ENCODE measurements at places on chromosomes 1 and 21.

- DNase-seq = no peak
Measured at GRCh38 chr1:983798-984475, 2.0 kb upstream of the PERM1 start.

- DNase-seq = no peak
Measured at GRCh38 chr1:66445492-66446181, 88.3 kb upstream of the SGIP1 start.

DNA sequence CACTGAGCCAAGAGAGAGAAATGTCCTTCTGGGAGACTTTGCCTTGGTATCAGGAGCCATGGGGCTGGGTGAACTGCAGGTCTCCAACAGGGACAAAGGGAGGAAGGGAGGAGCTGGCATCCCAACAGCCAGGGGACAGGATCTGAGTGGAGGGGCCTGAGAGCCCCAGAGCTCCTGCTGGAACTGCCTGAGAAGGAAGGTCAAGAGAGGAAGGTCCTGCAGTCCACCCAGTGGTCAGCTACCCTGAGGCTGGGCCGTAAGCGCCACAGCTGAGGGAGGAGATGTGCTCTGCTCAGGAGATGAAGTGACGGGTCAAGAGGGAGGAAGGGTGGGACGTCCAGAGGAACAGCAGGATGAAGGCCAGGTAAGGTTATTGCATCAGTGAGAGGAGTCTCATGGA lies 7.5 kb upstream of the CLEC20A start:
- no peak for DNase-seq

DNA sequence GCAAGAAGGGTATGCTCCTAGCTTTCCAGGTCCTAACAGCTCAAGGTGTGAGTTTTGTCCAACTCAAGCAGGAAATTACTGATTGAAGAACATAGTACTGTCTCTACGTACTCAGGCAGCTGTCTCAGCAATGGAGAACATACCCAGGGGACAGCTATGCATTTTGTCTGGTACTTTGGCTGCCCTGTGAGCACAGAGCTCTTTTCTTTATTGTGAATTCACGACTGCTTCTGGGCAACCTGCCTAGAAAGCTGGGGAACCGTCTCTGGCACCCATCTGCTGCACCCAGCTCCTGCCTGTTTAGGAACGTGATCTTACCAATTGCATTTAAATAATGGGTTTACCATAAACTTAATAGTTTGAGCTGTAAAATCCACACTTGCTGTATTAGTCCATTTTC lies 258.1 kb downstream of the HHAT start:
- no peak for DNase-seq

- DNase-seq = no peak
Measured at GRCh38 chr1:241063276-241063675, 293.7 kb downstream of the RGS7 start.

GRCh38 chr21:16455526-16455925 lies 725.7 kb downstream of the USP25 start:
- no peak for DNase-seq

DNA sequence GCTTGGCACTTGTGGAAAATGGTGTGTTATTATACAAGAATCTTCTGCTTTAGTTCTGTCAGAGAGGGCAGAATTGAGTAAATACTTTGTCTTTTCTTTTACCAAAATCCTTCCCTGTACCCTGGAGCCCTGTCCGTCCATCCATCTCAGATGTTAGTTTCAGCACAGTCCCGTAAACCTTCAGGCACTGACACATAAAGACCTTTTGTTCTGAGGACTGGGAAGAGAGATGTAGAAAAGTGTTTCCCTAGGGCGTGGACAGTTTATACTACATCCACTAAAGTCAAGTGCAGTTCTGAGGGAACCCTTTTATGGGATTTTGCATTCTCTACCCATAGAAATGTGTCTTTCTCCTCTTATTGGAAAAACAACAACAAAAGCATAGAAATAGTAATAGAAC lies 162.4 kb downstream of the PDE4B start:
- DNase-seq = no peak

DNA sequence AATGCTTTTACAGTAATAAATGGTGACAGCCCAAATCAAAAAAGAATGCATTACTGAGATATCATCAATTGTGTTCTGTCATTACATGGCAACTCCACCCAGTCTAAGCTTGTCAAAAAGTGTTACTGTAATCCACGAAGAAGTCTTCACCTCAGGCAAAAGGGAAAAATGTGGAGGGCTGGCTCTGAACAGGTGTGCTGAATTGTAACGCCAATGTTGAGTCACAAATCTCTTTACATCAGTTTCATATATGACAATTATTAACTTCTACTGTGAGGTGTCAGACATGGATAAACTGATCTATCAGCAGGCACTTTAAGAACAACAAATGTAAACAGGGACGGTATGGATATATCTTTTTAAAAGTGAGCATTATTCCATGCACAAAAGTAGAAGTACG lies 98.5 kb upstream of the DMRTA2 start:
- DNase-seq = no peak

DNA sequence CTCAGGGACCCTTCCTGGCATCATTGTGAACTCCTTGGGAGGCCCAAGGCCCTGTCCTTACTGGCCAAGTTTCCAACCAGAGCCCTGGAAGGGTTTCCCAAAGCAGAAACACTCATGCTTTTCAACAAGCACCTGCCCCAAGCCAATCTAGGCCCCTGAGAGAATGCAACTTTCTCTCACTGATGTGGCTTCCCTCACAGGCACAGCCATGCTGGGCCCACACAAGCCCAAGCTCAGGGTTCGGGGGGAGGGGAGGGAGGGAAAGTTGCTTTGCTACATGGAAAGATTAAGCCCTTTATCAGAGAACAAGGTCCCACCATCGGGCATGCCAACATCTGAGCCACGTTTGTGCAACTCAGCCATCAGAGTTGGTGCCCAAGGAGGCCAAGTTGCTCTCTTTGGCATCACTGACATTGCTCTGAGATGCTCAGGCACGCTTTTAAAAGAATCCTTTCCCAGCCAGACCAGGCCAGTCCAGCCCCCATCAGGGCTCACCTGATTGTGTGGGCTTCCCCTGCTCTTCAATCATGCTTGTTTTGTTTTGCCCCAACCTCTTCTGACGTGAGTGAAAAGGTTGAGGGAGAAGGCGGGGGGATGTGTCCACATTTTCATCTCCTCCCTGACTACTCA lies 43.5 kb downstream of the RIMS3 start:
- DNase-seq = no peak

DNA sequence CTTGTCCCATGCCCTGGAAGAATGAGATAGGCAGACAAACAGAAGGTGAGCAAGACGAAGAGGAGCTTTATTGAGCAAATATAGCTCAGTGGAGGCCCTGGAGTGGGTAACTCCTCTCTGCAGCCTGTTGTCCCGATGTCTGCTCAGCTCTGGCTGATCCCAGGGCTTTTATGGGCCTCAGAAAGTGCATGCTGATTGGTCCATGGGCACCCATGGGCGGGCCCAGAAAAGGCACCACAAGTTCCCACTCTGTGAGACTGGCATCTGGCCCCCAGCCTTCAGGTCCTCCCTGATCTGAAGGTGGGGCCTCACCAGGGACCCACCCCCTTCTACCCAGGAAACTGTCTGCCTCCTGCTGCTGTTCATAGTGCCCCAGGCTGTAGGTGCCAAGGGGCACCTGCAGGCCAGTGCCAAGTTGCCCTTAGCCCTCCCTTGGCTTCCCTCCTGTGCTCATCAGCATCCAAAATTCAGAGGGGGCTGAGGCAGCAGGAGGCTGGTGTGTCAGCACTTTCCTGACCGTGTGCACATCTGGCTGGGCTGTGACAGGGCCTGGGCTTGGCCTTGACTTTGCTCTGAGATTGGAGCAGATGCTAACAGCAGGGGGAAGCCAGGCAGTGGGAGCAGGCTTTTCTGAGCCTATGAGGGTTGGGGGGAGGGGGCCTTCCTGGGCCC lies 35.4 kb downstream of the ACTL8 start:
- DNase-seq = no peak
